Activated CD8-positive, alpha-beta memory T cell treated with anti-CD3 and anti-CD28 coated beads for 48 hours (primary cell): ENCODE measurements at places on chromosomes 1 and 21.

- no peak for DNase-seq
Observed at GRCh38 chr1:202553560-202554038, 156.7 kb downstream of the SYT2 start.

DNA sequence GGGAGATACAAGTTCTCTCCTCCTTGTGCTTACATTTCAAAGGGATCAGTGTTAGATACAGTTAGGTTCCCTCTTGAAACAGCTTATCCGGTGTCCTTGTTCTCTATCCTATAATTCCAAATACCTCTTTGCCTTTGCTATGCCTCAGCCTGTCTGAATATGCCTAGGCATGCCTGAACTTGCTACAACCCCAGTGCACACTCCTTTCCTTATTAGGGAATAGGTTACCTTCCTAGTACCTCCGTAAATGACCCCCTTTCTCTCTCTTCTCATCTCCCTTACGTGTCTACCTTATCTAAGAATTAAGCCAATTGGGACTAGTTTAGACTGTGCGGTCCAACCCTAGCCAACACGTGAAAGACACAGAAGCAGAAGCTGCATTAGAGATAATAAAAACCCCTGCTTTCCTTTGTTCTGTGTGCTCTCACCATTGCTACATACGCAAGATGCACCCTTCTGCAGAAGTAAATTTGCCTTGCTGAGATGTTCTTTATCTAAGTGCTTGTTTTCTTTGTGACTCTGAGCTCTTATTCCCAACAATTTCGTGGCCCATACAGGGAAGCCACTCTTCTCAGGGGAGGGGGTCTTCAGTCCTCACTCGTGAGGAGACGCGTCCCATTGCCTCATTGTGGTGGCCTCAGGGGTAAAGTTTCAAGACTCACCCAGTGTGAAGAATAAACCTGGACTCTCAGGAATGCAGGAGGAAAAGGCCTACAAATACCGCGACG, 802.1 kb downstream of the PLA2G4A start:
- DNase-seq = no peak

- DNase-seq = no peak
Observed at GRCh38 chr1:29827801-29828525, 591.6 kb downstream of the PTPRU start.

GRCh38 chr1:206633708-206634121, 1.6 kb upstream of the DYRK3 start:
- DNase-seq = no peak
